ENCODE measurements at places on chromosomes 5 and 9.

DNA sequence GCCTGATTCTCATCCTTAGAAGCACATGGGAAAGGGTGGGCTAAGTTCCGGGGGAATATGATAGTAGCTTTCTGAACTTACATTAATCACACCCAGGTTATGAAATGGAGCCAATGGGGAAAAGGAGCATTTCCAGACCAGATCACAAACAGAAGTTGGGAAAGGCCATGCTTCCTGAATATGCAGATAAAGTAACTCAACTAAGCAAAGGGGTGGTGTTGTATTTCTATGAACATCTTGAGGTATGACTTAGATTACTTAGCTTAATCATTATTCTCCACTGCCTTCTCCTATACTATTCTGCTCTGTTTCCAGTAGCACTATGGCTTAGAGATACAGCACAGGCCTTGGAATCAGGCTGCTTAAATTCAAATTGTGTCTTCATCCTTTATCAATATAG, 10.5 kb downstream of the C5orf46 start:
- no peak for DNase-seq

DNA sequence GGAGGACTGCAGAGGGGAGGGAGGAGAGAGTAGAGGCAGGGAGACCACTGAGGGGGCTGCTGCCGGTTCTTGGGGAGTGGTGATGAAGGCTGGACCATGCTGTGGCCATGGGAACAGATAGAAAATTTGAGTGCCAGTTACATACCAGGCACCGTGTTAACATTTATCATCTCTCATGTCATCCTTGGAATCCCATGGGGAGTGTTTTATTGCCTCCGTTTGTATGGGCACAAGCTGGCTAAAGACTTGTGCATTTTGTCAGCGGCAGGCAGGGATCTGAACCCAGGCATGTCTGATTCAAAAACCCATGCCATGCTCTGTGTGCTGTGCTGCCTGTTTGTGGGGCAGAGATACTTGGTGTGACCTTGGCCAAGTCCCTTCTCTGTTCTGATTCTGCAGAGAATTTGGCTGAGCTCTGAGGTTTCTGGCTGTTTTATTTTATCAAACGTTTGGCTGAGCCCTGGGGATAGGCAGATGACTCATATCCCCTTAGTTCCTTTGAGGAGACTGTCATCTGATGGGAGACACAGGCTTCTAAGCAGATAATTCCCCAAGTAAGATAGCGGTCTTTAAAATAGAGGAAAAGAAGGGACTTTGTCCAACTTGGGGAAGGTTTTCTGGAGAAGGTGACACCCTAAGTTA, 22.2 kb downstream of the COL27A1 start:
- DNase-seq, result no peak

DNA sequence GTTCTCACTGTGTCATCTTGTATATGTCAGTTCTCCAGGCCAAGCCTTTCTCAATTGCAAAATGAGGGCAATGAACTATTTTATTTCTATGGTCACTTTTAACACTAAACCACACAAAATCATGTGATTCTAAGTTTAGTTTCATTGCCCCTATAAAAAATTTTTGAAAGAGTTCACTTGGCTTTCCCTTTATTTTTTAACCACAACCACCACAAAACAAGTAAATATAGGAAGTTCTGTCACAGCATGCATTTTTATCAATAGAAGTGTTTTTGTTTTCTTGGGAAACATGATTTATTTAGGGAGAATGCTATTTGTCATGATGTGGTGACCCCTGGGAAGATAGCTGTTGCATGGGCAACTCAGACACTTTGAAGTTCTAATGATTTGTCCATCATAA, 169.1 kb downstream of the CSNK1G3 start:
- DNase-seq, result no peak

GRCh38 chr5:68673106-68673822, 420.6 kb upstream of the SLC30A5 start:
- DNase-seq, result no peak

DNA sequence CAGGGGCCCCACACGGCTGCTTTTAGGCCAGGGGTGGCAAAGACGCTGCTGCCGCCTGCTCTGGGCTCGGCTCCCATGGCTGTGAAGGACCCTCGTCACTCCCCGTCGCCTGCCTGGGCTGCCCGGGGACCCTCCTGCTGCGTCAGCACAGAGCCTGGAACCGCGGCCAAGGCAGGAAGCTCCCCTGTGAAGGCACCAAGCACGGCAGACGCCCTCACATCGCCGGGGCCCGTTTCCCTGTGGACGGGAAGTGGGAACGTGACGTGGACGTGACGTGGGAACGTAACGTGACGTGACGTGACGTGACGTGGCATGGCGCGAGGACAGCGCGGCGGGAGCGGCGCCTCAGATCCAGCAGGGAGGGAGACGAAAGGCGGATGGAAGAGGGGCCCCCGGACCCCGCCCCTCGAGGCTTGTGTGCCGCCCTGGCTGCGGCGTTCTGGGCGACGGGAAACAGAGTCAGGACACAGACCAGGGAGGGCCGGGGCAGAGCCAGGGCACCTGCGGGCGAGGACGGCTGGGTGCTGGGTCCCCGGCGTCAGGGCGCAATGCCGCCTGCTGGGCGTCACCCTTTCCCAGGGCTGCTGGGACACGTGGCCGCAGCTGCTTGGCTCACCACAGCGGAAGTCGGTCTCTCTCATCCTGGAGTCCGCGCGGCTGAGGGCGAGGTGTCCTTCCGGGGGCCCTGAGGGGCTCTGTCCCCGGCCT, 53.1 kb downstream of the MRPL36 start:
- no peak for DNase-seq

DNA sequence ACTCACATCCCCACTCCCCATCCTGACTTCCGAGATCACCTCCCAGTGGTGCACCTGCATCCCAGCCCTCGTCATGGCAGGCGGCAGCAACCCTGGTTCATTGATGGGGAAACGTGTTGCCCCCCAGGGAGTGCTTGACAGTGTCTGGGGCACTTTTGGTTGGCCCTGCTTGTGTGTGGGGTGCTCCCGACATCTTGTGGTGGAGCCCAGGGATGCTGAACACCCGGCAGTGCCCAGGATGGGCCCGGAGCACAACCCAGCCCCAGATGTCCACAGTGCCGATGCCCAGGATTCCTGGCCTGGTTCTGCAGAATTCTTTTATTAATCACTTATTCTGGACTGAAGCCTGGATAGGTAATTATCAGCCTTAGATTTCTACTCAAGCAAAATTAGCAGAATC, 3.7 kb downstream of the MRPL36 start:
- DNase-seq, result no peak

DNA sequence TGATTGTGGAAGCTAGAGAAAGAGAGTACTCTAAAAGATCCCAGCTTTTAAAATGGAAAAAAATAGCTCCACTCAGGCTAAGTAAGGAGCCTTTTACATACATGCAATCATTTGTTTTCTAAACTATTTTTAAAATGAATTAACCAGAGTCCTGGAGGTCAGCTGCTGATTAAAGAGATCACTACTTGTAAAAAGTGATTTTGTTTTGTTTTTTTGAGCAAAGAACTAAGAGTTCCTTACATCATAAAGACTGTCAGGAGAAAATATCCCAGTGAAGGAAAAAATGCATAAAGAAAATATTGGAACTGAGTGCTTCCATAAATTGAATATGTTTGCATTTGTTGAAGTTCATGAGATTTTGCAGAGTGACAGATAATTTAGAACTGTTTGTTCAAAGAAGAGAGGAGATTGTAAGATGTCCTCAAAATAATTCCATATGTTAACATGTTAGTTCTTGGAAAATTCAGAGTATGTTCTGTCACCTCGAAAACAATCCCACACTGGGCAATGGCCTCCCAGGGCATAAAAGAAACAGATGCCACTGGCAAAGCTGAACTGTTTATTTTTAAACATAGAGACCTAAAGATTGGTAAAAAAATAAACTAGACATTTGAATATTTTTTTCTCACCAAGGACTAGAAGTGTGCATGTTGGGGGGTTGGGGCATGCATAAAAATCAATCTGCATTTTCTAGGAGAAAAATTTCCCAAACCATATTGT, 264.7 kb downstream of the NPR3 start:
- DNase-seq, result no peak

GRCh38 chr9:38022203-38022895, 46.7 kb downstream of the SHB start:
- DNase-seq, result no peak

GRCh38 chr9:32265037-32265436, 119.4 kb upstream of the ACO1 start:
- DNase-seq, result no peak
